HT1080 (cell line): ENCODE measurements at places on chromosomes 3 and 15. TPM values are rescaled to one million over a fixed set of nuclear protein-coding genes. Genes with fewer than 3 reads are reported as not detected.

DNA sequence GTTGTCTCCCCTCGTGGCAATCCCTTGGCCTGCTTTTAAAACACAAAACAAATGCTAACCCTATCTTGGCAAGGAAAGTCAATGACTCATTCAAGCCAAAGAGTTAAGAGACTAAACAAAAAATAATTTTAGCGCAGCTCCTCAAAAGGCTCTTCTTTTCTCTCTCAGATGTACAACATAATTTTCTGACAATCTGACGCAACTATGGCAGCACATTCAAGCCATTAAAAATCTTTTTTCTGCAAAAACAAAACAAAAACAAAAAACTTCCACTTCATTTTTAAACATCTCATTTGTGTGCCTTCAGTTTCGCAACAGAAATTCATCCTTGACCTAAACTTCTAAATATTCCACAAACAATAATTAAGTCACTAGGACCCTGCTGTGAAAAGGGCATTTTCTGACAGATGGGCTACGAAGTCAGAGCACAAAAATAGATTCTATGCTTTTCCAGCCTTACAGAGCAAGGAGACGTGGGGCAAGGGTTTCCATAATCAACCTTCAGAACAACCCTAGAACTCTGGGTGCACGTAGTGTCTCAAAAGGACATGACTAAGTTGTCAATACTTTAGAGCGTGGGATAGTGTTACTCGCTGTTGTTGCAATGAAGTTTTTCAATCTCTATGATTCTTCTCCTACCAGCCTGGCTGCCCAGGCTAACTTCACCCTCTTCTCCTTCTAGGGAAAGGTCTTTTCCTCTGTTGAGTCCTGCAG lies 84.3 kb downstream of the MB21D2 start:
- peak; percentile 34 for DNase-seq

The EXD1 gene
- not detected in 2 replicates for total RNA-seq

DNA sequence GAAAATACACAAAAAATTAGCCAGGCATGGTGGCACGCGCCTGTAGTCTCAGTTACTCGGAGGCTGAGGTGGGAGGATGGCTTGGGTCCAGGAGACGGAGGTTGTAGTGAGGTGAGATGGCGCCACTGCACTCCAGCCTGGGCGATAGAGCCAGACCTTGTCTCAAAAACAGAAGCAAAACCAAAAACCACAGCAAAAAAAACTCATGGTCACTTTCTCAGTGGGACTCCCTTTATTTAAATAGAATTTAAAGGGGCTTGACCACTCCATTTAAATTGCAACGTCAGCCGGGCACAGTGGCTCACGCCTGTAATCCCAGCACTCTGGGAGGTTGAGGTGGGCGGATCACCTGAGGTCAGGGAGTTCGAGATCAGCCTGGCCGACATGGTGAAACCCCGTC lies 32.8 kb downstream of the ARHGAP31 start:
- no peak for DNase-seq

GRCh38 chr3:15743587-15744009 lies 54.2 kb downstream of the ANKRD28 start:
- DNase-seq: no peak

GRCh38 chr3:10428406-10429091 lies 76.8 kb downstream of the ATP2B2 start:
- DNase-seq: no peak

GRCh38 chr3:187456250-187456649 lies 88.1 kb downstream of the RTP4 start:
- no peak for DNase-seq

The SEMA6D gene
- 0.07 and 0.35 TPM in 2 replicates for total RNA-seq
